ENCODE measurements at places on chromosomes 4 and X. TPM values are rescaled to one million over a fixed set of nuclear protein-coding genes. Genes with fewer than 3 reads are reported as not detected.
A peak's percentile ranks its signal among the peaks of the same experiment; 100 is the strongest.

DNA sequence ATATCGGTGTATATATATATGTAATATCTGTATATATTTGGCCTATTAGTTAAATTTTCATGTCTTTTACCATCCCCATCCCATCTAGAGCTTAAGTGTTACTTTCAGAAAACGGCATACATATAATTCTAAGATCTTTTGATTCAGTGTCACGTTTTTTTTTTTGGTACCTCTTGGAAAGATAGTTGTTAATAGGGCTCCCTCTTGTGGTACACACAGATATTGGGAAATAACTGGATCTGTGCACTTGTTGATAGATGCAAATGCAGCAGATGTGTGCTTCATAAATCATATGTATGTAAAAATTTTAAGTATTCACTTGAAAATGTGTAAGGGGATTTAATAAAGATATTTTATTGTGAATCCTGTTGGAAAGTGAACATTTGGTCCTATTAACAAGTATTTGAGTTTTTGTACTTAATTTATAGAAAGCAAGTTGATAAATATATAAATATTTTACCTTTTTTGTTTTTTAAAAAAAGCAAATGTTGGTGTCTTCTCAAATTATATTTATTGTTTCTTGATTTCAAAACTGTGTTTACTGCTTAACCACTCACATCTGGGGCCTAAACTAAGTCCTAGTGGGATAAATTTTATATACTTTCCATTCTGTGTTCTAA, 74.7 kb downstream of the PAQR3 start:
- DNase-seq: peak; percentile 87

The CASP6 gene
- total RNA-seq: 21.7 TPM

GRCh38 chr4:27973056-27973455, 1112.4 kb downstream of the STIM2 start:
- no peak for DNase-seq

- no peak for DNase-seq
Observed at GRCh38 chrX:44060221-44060620, 87.0 kb upstream of the NDP start.

The FAM236B gene
- total RNA-seq: not detected

- no peak for DNase-seq
Observed at GRCh38 chr4:75391489-75392166, 122.6 kb downstream of the RCHY1 start.

The CCDC110 gene
- not detected for total RNA-seq

- peak; percentile 10 for DNase-seq
Observed at GRCh38 chr4:33722800-33723516, 2521.4 kb downstream of the ARAP2 start.

- no peak for DNase-seq
Observed at GRCh38 chr4:1492142-1492457, 85.9 kb upstream of the NKX1-1 start.

DNA sequence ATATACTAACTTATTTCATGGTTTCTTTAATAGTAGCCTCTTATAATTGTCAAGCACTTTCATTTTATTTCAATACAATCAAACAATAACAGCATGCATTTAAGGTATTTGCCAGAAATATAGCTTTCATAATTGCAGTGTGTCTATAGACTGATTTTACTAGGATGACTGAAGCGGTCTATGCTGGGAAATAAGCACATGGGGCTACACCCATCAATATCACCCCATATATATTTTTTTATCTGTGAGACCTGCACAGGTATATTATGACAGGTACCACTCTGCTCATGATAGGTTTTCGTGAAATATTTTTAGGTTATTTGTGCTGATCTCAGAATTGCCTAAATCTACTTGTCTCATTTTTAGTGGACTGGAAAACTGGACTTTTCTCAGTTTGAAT, 229.1 kb upstream of the PITX2 start:
- DNase-seq: no peak

GRCh38 chr4:119707336-119707735, 78.7 kb upstream of the PDE5A start:
- DNase-seq: peak; percentile 24

The FOXR2 gene
- not detected for total RNA-seq

The SPOCK3 gene
- total RNA-seq: not detected

- no peak for DNase-seq
Observed at GRCh38 chrX:39839371-39839770, 258.4 kb downstream of the BCOR start.

DNA sequence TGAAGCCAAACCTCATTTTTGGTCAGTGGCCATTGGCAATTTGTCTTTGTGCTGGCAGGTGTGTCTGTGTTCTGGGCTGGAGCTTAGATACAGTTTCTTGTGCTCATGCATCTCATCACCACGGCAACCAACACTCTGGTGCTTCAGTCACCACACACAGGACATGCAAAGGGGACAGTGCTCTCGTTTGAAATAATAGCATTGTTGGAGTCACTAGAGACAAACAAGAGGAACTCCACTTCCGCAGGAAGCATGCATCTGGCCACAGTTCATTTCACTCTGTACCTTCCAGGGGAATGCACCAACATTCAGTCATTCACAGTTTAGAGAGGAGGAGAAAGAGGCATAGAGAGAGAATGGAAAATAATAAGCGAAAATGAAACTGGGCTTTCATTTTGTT, 267.4 kb downstream of the ANK2 start:
- DNase-seq: no peak

- DNase-seq: peak; percentile 53
Observed at GRCh38 chr4:88672987-88673386, 24.6 kb downstream of the NAP1L5 start.

The LEF1 gene
- total RNA-seq: 0.10 TPM

DNA sequence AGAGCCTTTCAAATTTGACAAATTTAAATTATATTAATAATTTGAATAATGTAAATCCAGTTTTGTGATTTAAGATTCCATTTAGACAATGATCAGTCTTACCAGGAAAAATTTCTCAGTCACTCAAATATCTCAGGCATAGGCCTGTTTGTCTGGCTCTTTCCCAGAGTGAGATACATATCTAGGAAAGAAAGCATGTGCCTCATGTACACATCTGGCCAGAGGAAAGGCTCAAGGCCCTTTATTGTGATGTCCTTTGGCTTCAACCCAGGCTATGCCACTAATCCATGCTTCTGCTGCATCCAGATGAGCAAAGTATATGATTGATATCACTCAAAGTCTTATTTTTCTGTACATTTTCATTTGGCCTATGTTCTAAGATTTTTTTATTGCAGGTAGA, 473.3 kb upstream of the ADGRL3 start:
- DNase-seq: no peak

DNA sequence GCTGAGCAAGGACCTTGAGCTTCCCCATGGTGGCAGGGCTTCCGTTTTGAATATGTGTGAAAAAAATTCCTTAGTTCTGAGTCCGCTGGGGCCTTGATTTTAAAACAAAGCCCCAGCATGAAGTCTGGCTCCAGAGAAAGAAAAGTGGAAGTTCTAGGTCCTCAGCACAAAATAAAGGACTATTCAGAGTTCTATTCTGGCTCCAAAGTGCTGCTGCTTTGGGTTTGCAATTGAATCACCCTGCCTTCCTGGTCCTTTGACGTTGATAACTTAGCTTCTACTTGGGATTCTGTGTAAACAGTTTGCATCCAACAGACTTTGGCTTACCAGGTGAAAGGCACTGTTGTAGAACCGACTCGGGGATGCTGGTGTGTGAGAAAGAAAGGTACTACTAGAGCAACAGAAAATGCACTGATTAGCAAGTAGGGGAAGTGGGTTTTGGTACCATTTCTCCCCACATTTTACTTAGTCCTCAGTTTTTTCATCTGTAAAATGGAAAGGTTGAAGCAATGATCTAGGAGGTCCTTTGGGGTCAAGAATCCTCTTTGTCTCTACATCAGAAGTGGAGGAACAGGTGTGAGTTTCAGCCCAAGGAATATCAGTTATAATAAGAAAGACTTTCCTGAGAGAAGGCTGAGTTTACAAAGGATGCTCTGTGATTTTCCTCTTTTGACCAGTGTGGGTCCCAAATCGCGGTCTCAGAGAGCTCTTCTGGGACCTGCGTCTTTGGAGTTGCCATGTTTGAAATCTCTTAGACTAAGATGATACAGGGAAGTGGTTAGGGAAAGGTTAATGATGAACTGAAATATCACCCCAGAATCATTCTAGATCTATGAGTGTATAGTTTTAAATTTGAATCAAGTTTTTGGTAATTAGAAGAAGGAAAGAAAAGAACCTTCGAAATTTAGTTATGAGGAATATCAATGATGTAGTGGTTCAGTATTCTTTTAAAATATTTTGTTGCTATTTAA, 28.2 kb downstream of the IGFBP7 start:
- no peak for DNase-seq

- no peak for DNase-seq
Observed at GRCh38 chr4:48431401-48431800, 51.7 kb upstream of the SLC10A4 start.
